Osteoblast (primary cell): ENCODE measurements at places on chromosomes 11 and 22. TPM values are rescaled to one million over a fixed set of nuclear protein-coding genes. Genes with fewer than 3 reads are reported as not detected.

TRMU gene
- total RNA-seq = 18.9 and 22.1 TPM in 2 replicates

OR10A2 gene
- not detected in 2 replicates for total RNA-seq

OR5P2 gene
- total RNA-seq = not detected in 2 replicates

GTSE1 gene
- 1.8 and 2.1 TPM in 2 replicates for total RNA-seq

FOLR1 gene
- total RNA-seq = under 0.01 and 0.36 TPM in 2 replicates

MS4A3 gene
- total RNA-seq = not detected in 2 replicates

OSBP gene
- total RNA-seq = 35.1 and 35.9 TPM in 2 replicates

NLRP14 gene
- under 0.01 TPM in 1 of 2 replicates, not detected in the other for total RNA-seq

SAA4 gene
- not detected in 2 replicates for total RNA-seq

DNA sequence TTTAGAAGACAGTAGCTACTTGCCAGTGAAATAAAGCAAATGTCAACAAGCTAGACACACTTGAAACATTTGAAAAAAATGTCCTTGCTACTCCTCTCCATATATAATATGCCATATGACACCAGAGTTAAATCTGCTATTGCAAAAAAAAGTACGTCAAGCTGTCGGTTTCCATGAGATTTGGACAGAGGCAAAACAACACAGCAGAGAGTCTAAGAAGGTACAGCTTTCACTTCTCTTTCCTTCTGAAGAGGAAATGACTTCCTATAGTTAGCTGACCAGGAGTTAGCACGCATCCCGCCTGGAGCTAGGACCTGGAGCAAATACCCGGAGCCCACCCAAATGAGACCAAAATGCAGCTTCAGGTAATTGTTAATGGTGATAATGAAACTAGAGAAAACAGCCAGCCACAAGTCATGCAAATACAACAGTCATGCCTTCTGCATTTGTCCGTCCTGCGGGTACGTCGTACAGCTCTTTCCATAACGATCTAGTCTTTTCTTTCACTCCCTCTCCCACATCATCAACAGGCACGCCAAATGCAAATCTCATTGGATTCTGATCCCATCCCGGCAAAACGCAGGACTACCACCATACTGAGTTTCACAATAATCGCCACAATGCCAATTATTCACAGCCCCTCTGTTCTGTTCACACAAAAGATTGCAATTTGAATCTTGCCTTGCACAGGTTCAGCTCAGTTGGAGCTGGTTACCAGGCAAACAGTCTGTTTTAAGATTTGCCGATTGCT, 395.0 kb upstream of the CCDC90B start:
- no peak for DNase-seq

DNA sequence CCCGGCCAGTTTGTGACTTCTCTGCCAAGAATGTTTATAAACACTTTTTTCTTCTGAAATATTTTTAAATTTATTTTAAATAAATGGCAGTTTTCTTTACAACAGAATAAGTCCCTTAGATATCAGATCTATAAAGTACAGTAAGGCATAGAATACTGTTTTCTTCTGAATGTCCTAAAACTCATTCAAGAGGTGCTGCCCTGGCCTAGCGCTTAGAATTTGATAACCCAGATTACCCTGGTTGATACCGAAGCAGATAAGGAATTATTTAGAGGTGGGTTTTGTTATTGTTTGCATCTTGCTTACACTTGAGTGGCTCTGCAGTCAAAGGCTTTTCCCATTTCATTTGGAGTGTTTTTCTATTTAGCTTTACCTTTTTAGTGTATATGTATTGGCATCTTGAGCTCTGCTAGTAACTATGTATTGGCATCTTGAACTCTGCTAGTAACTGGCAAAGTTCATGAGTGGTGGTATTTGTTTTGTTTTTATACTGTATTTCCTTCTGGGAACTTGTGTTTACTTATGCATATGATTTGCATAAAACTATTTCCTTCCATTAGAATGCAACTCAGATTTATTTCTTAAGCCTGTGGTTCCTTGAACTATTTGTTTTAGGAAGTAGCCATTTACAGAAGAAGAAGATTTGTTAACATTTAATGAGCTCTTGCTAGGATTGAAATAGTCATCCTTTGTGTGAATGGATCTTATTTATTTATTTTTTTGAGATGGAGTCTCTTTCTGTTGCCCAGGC, 1.2 kb downstream of the ACAD8 start:
- no peak for DNase-seq

DNA sequence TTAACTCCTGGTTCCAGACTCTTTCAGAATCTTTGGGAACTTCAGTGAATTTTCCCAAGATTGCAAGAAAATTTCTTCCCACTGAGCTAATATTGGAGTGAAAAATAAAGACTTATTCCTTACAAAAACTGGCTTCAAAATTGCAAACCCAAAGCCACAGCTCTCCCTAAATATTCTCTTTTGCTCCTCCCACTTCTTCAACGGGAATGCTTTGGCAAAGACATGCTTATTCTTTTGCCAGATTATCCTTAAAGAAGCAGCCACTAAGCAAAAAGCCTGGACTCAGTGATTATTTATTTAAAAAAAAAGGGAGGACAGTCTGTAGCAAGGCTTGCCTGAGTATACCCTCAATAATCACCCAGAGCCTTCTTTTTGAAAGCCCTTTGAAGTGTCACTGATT, 902.4 kb upstream of the CCDC90B start:
- no peak for DNase-seq

DNA sequence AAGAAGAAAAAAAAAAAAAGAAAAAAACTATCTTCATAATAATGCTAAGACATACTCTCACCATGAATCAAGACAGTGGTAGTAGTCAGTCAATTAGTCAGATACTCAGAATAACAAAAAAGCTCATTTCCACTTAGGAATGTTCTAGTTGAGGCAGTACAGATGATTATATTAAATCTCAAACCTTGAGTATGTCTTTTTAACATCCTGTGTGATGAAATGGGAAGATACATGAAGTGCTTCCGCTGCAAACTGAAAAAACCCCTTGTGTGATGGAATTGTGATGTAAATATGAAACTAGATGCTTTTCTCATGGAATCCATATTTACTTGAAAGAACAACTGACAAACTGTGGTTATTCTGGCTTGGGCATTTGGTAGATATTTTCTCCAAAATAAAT, 13.7 kb downstream of the AMOTL1 start:
- peak; percentile 86 for DNase-seq

GRCh38 chr11:125387901-125388300, 108.2 kb downstream of the FEZ1 start:
- DNase-seq = no peak

GRCh38 chr22:45341498-45341897, 31.8 kb downstream of the FAM118A start:
- no peak for DNase-seq

DNA sequence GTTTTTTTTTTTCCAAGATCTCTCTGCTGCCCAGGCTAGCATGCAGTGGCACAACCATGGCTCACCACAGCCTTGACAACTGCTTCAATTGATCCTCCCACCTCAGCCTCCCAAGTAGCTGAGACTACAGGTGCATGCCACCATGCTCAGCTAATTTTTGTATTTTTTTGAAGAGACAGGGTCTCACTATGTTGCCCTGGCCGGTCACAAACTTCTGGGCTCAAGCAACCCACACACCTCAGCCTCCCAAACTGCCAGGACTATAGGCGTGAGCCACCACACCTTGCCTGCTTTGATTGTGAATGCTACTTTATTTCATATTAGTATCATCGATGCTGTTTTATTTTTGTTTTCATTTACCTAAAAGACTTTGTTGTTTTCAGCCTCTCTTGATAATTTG, 81.5 kb upstream of the GNAZ start:
- DNase-seq = no peak

DNA sequence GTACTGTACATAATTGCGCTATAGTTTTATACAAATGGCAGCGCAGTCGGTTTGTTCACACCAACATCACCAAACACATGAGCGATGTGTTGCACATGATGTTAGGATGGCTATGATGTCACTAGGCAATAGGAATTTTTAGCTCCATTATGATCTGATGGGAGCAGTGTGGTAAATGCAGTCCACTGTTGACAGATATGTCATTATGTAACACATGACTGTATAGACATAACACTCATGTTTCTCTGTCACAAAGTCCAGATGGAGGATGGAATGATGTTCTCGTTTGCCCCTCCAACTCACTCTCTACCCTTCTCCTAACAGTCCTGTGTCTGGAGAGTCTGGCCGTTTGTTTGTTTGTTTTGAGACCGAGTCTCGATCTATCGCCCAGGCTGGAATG, 288.5 kb downstream of the LARGE1 start:
- DNase-seq = no peak

DNA sequence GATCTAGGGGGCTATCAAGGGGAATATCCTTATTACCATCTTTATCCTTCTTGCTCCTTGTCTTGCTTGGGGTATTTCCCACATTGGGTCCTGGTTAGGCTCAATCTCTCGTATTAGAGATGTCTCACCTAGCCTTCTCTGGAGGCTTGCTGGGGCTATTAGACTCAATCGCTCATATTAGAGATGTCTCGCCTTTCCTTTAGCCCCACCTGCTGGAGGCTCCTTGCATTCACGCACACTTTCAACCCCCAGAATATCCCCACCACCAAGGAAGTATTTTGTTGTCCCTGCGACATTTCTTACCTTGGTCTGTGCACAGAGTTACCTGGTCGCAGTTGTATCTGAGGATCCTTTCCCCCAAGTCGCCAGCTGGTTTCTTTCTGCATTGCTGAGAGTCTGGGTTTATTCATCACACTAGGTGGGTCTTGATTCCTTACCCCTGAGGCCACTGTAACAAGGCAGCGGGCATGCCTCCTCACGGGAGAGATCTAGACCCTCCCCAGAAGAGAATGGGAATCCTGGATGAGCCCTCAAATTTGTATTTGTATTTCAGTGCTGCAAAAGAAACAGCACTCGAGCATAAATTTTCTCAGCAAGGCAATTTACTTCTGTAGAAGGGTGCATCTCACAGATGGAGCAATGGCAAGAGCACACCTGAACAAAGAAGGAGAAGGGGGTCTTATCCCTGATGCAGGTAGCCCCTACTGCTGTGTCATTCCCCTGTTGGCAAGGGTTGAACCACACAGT, 15.9 kb upstream of the HYLS1 start:
- peak; percentile 89 for DNase-seq

DNA sequence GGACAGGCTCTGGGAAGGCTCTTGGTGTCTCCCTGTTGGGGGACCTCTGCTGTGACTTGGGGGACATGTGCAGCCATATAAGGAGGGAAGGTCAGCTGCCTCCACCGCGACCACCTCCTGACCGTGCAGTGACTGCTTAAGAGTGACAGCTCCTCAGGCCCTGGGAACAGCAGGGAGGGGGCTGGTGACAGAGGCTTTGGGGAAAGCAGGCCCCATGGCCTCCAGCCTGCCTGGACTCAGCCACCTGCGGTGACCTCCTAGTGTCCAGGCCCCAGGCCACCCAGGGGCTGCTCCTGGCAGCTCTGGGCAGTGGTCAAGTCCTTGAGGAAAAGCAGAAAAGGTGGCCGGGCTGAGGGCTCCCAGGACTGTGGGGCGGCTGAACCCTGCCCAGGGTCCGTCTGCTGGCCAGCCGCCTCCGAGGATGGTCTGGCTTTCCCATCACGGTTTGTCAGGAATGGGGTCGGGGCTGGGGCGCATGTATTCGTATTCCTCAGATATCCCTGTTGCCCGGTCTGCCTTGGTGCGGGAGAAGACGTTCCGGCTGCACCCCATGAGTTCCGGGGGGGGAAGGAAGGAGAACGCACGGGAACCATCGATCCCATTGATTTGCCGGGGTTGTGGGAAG, 96.8 kb downstream of the WNT7B start:
- DNase-seq = peak; percentile 29

DNA sequence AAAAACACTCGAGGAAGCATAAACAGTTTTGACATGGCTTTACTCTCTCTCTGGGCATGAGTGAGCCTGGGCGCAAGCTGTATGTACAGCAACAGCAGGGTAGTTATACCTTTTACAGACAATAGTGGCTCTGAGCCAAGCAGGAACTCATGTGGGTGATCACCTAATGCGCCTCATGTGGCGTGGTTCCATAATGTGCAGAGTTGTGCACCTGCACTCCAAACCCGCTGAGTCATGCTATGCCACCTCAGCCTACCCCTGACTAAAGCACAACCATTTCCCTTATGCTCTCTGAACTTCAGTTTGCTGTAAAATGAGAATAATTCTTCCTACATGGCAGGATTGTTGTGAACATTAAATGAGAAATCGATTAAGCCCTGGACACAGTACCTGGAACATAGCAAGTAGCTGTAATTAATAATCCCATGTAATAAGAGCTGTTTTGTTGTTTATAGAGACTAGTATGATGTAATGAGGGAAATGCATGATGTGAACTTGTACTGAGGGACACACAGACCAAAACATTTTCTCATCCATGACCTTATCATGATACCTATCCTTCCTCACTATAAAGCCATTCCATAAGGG, 71.6 kb downstream of the CCDC34 start:
- no peak for DNase-seq

DNA sequence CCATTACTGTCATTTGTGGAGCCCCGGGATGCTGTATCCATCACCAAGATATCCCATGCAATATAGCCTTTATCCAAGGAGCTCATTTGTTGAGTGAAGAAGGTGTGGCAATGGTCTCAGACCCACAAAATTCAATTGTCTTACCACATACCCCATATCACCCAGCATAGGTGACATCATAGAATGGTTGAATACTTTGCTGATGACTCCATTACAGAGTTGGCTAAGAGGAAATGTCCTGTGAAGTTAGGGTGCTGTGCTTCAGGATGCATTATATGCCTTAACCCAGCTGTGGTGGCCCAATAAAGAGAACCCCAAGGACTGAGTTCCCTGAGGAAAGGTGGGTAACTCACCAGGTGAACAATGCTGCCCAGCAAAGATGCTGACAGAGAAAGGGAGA, 113.7 kb downstream of the EFCAB6 start:
- no peak for DNase-seq

- DNase-seq = peak; percentile 96
Measured at GRCh38 chr11:46889689-46890475, 28.5 kb downstream of the LRP4 start.

DNA sequence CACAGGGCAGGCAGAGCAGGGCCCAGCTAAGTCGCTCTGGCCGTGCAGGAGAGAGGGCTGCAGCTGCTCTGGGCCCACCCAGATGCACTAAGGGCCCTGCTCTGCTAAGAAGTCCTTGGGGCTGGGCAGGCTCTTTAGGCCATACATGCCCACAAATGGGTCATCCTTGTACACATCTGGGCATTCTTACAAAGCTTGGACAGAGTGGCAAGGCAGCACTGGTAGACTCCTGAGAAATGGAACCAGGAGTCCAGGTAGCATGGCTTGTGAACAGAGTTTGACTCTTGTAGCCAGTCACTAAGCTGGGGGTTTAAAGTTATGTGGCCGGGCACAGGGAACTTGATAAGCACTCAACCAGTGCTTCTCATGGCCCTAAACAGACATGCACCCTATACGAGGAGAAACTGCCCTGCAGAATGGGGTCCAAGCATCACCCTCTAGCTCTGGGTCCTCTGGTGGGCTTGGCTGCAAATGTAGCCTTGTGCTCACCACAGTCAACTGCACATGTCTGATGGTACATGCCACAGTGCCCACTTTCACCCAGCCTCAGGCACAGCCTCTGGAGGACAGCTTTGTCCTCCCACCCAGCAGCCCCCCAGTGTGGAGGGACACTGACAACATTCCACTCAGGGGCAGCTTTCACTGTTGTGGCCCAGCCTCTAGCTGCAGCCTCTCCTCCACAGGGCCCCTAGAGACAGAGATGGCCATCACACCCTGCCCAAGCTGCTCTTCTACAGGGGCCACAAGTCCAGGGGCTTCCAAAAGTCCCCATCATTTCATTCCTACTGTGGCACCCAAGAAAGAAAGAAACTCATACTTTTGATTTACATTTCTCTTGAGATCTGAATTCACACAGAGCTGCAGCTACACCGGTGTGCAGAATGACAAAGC, 75.2 kb downstream of the DGCR2 start:
- DNase-seq = peak; percentile 42

GRCh38 chr11:66717925-66718319, 11.1 kb downstream of the SPTBN2 start:
- DNase-seq = peak; percentile 42

GRCh38 chr11:123977731-123978347, at the start of gene OR10S1:
TSS of gene OR10S1 (minus strand) at chr11:123977781. CDS start at chr11:123977664, 117 bp downstream.
- DNase-seq = peak; percentile 19
